Progenitor cell of endocrine pancreas (in vitro differentiated cells): ENCODE measurements at places on chromosomes 2 and 18. TPM values are rescaled to one million over a fixed set of nuclear protein-coding genes. Genes with fewer than 3 reads are reported as not detected.

DNA sequence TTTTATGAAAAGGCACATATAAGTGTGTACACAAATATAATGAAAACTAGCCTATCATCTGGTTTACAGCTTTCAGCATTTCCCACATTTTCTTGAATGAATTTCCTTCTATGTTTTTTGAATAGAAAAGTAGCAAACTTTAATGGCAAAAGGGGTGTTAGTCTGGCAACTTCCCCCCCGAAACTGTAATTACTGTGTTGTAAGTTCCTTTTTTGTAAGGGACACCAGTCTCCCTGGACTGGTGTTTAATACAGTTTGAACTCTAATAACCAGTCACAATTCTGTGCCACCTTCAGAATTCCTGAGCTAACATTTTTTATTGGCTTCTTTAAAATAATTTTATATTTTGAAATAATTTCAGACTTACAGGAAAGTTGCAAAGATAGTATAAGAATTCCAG is 94.2 kb downstream of the ACSL3 start:
- no peak for DNase-seq

GRCh38 chr18:50199921-50200320 is 5.0 kb upstream of the MYO5B start:
- no peak for DNase-seq

GRCh38 chr2:201151127-201151981 is 31.6 kb upstream of the CASP10 start:
- DNase-seq: no peak

- no peak for DNase-seq
Observed at GRCh38 chr2:160941290-160941846, 218.9 kb upstream of the TANK start.

- DNase-seq: no peak
Observed at GRCh38 chr18:59029663-59030429, 109.8 kb upstream of the SEC11C start.

DNA sequence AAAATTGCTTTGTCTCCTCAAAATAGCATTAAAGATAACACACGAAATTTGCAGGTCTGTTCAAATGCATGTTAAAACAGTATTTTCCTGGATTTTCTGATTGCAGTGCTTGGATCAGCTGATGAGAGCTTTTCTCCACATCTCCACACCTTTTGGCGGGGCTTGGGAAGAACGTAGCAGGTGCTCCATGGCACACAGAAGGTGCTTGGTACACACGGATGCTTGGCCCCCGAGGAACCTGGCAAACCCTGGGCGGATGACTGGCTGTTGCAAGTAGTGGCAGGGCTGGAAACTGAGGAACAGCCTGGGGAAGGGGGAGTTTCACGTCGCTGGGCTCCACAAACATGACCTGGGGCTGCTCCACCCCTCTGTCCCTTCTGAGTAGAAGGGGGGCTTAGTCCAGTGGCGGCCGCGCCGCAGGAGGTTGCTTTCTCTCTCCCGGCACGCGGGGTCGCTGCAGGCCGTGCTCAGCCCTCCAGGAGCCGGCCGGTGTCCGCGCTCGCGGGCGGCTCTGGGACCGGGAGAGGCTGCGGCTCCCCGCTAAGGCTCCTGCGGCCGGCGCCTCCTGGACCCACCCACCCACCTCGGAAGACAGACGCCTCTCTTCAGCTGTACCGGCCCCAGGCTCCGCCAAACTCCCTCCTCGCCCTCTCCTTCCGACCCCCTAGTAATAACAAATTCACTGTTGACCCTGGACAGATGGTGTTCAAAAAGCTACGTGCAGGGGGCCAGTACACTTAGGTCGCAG is 69.3 kb downstream of the MARCO start:
- DNase-seq: peak; percentile 66

GRCh38 chr2:147468963-147469362 is 375.9 kb upstream of the ACVR2A start:
- no peak for DNase-seq

DNA sequence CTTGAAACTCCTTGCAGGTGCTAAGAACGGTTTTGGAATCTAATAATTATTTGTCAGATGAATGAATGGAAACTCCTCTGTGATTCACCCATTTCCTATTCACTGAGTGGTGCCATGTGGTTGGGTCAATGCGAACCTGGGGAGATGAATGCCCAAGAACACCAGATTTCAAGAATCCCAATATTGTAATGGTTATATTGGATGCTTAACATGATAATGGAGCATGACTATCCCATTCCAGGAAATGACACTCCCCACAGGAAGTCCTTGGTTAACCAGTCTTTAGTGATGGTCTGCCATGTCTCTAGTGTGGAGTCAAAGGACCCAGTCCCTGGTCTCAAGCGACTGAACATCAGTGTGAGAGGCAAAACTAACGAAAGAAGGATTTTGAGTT is 67.9 kb upstream of the ST3GAL5 start:
- no peak for DNase-seq

- DNase-seq: no peak
Observed at GRCh38 chr18:75087119-75088020, 121.6 kb downstream of the PTGR3 start.

DNA sequence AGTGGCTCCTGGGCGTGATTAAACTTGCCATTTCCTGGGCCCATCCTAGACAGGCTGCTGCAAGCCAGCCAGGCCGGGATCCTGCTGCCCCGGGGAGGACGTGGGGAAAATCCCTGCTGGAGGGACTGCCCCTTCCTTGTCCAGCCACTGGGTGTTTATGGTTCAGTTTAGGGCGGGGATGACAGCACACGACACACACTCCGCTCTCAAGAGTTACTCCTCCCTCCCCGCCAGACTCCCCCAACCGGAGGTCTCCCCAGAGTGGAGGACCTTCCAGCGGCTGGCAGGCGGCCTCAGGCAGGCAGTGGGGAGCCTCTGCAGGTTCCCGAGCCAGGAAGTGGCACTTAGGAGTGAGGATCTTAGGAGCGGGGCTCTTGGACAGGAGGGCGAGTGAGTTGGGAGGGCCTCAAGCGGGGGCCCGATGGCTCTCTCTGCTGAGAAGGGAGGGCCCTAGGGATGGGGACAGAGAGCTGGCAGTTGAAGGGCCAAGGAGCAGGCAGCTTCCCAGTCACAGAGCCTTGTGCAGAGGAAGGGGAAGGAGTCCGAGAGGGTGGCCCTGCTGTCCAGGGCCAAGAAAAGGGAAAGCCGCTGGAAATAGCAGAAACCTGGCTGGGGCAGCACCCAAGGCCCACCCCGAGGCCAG is 5.7 kb upstream of the GPR35 start:
- no peak for DNase-seq

- no peak for DNase-seq
Observed at GRCh38 chr2:104312684-104313083, 541.2 kb upstream of the POU3F3 start.

The POMC gene
- total RNA-seq: 5.4 and 6.5 TPM in 2 replicates

The PPM1G gene
- total RNA-seq: 101 and 105 TPM in 2 replicates

The UGT1A10 gene
- total RNA-seq: not detected in 2 replicates
